ENCODE measurements at places on chromosomes 3 and 15. TPM values are rescaled to one million over a fixed set of nuclear protein-coding genes. Genes with fewer than 3 reads are reported as not detected.

DNA sequence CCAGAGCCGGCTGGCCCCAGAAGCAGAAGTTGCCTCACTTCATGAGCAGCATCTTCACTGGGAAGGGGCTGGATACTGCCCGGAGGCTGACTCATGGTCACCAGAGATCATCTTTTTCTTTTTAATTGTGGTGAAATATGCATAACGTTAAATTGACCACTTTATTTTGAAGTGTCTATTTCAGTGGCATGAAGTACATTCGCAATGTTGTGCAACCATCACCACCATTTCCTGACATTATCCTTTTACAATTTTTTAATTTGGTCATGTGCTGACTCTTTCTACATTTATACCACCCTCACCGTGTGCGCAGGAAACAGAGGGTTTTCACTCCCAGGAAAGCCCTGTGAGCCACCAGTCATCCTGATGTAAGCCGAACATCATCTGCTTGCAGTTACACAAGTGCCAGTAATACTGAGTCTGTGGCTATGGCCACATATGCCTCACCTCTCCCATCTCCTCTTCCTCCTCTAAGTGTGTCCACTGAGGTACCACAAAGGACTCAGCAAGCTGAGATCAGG lies 51.6 kb upstream of the ABHD17C start:
- no peaks in the 10 kb centered on the region for H3K36me3 ChIP-seq
- H3K27ac ChIP-seq = no peak overlapping the region
- no peaks in the 10 kb centered on the region for H3K4me1 ChIP-seq

DNA sequence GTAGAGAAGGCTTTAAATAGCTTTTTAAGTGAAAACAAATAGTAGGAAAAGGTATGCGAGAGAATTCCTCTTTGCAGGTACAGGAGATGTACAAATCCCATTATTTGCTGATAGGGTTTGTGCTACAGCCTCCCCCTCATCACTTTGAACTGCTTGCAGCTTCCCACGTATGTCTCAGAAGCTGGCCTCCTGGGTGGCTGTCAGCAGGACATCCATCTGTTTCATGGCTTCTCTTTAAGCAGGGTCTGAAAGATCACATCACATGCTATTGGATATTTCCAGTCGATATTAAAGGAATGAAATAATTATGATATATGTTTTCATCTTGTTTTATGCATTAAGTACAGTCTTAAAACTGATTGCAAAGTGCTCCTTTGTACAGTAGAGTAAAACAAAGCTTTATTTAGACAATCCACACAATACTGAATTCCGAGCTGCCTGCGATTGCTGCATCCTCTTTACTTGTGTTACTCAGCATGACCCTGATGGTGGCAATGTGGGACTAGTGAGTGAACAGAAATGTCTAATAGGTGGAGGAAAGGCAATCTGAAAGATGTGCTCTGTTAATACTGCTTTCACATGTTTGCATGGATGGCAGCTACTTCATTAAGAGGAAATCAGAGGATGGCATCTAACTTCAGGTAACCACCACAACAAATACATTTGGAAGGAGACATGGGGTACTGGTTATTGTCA lies 930.6 kb upstream of the SEMA6D start:
- H3K4me1 ChIP-seq = no peaks in the 10 kb centered on the region
- no peaks in the 10 kb centered on the region for H3K27me3 ChIP-seq
- H3K27ac ChIP-seq = no peak overlapping the region
- no peak overlapping the region for H3K4me3 ChIP-seq
- no peaks in the 10 kb centered on the region for H3K36me3 ChIP-seq

- no peak overlapping the region for H3K27ac ChIP-seq
- no peaks in the 10 kb centered on the region for H3K27me3 ChIP-seq
- DNase-seq = no peak
- H3K4me3 ChIP-seq = no peak overlapping the region
- no peaks in the 10 kb centered on the region for H3K4me1 ChIP-seq
Observed at GRCh38 chr3:63519426-63519825, 133.0 kb upstream of the SNTN start.

DNA sequence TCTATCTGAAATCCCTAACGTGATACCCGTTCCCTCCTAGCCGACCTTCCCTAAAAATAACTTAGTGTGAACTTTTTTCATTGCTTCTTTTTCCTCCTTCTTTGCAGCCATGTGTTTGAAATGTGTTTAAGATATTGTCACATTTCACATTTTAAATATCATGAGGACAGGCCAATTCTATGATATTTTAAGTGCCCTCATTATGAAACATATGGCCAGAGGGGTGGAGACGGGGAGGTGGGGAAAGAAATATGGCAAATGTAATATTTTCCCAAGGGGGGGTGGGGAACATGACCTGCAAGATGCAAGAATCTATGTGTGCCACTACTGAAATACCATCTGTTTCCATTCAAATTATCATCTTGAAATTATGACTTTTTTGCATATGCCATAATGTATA lies 1039.2 kb downstream of the AGBL1 start:
- H3K36me3 ChIP-seq = no peaks in the 10 kb centered on the region
- H3K4me3 ChIP-seq = no peak overlapping the region
- no peaks in the 10 kb centered on the region for H3K4me1 ChIP-seq
- DNase-seq = no peak
- H3K27me3 ChIP-seq = no peaks in the 10 kb centered on the region

DNA sequence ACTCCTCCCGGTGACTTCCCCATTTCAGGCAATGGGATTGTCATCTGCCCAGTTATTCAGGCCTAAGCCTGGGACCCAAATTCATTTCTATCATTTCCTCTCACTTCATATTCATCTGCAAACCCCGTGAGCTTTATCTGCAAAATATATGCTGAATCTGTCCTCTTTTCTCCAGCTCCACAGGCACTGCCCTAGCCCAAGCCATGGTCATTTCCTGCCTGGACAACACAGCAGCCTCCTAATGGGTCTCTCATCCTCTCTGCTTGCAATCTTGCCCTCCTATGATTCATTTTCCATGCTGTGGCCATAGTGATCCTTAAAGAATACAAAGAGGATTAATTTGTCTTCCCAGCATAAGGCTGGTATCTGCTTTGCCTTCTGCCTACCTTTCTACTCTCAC lies 6.1 kb downstream of the RBP2 start:
- no peaks in the 10 kb centered on the region for H3K36me3 ChIP-seq
- no peak overlapping the region for H3K27ac ChIP-seq
- H3K27me3 ChIP-seq = no peaks in the 10 kb centered on the region

GRCh38 chr15:63321462-63321861 lies 44.1 kb downstream of the APH1B start:
- H3K27me3 ChIP-seq = no peaks in the 10 kb centered on the region
- DNase-seq = no peak
- no peak overlapping the region for H3K4me3 ChIP-seq

DNA sequence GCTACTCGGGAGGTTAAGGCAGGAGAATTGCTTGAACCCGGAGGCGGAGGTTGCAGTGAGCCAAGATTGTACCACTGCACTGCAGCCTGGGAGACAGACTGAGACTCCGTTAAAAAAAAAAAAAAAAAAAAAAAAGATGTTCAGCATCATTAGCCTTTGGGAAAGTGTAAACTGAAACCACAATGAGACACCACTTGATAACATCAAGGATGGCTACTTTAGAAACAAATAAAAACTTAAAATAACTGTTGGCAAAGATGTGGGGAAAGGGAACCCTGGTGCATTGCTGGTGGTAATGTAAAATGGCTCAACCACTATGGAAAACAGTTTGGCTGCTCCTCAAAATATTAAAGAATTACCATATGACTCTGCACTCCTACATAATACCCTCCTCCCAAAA lies 1.9 kb downstream of the LEO1 start:
- no peak overlapping the region for H3K27ac ChIP-seq
- DNase-seq = no peak
- no peaks in the 10 kb centered on the region for H3K36me3 ChIP-seq
- no peaks in the 10 kb centered on the region for H3K27me3 ChIP-seq

DNA sequence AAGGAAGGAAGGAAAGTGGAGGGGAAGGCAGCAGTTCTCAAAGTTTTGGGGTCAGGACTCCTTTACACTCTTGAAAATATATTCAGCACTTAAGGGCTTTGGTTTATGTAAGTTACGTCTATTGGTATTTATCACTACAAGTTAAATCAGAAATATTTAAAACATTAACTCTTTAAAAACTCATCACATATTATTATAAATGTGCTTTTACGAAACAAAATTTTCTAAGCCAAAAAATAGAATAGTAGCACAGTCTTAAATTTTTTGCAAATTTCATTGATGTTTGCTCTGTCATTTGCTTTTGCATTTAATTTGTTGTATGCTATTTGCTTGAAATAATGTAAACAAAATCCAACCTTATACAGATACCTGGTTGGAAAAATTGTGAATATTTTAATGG lies 7.5 kb downstream of the UBE2Q2 start:
- no peaks in the 10 kb centered on the region for H3K4me1 ChIP-seq
- DNase-seq = no peak
- no peaks in the 10 kb centered on the region for H3K27me3 ChIP-seq
- H3K27ac ChIP-seq = no peak overlapping the region
- no peak overlapping the region for H3K4me3 ChIP-seq

DNA sequence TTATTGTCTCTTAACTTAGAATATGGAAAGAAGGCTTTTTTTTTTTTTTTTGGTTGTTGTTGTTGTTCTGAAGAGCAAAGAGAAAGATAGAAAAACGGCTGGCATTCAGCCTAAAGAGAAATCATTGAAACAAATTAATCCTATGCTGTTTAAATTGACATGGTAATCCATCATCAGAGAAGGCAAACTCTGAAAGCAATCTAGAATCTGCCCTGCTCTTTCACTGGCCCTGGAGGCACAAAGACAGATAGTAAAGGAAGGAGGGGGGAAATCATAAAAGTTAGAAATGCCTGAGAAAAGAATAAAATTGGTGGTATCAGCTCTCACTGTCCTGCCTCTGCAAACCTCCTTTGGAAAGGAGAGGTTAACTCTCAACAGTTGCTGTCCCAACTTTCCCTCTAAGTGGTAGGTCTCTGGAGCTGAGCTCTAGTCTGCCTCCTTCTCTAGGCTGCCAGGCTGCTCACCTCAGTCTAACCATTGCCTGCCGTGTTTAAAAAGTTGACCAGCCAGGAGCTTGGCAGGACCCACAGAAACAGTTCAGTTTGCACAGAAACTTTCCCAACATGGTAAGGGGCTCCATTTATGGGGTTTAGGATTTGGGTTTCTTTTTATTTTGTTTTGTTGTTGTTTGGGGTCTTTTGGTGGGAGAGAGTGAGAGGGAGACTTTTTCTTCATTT lies 13.4 kb upstream of the NR2F2 start:
- no peaks in the 10 kb centered on the region for H3K27me3 ChIP-seq
- no peaks in the 10 kb centered on the region for H3K36me3 ChIP-seq
- peaks cover 3% of the 10 kb centered on the region for H3K4me1 ChIP-seq
- H3K4me3 ChIP-seq = peak overlapping the region; percentile 5
- peak; percentile 57 for DNase-seq
- H3K27ac ChIP-seq = peak overlapping the region; percentile 98

- H3K27ac ChIP-seq = no peak overlapping the region
- no peak for DNase-seq
- no peak overlapping the region for H3K4me3 ChIP-seq
- no peaks in the 10 kb centered on the region for H3K36me3 ChIP-seq
- no peaks in the 10 kb centered on the region for H3K4me1 ChIP-seq
Observed at GRCh38 chr3:177751770-177752169, 554.5 kb upstream of the TBL1XR1 start.

- H3K4me1 ChIP-seq = no peaks in the 10 kb centered on the region
- DNase-seq = no peak
- H3K36me3 ChIP-seq = no peaks in the 10 kb centered on the region
- H3K4me3 ChIP-seq = no peak overlapping the region
Observed at GRCh38 chr3:9600597-9600996, 47.0 kb upstream of the LHFPL4 start.

- peak within 1 kb of the TSS; percentile 68 for H3K4me3 ChIP-seq
- no peaks in the 10 kb centered on the region for H3K27me3 ChIP-seq
- H3K36me3 ChIP-seq = no peaks in the 10 kb centered on the region
- H3K4me1 ChIP-seq = no peaks in the 10 kb centered on the region
- peak; percentile 93 for DNase-seq
Observed at GRCh38 chr3:50611464-50612233, at the start of gene CISH. TSS of gene CISH (minus strand) at chr3:50611774. CDS start at chr3:50611650, 124 bp downstream.

DNA sequence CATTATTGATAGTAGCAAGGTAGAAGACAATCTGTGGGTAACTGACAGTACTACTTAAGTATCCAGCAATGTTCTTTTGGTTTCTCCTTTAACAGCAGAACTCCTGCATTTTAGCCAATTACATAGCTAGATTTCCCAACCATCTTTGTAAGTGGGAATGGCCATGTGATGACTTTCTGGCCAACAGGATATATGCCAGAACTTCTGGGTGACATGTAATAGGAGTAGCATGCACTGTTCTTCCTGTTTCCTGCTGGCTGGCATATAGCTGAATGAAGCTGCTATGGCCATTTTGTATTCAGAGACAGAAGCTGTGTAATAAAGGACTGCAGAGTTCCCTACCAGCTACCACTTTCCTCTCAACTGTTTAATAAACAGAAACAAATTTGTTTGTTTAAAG lies 18.0 kb downstream of the SPICE1 start:
- no peak overlapping the region for H3K4me3 ChIP-seq
- H3K27ac ChIP-seq = no peak overlapping the region
- DNase-seq = no peak
- no peaks in the 10 kb centered on the region for H3K27me3 ChIP-seq
- no peaks in the 10 kb centered on the region for H3K36me3 ChIP-seq

- peak within 1 kb of the TSS; percentile 98 for H3K4me3 ChIP-seq
- no peaks in the 10 kb centered on the region for H3K4me1 ChIP-seq
- DNase-seq = peak; percentile 84
- peak within 1 kb of the TSS; percentile 99 for H3K27ac ChIP-seq
- no peaks in the 10 kb centered on the region for H3K36me3 ChIP-seq
- no peaks in the 10 kb centered on the region for H3K27me3 ChIP-seq
Observed at GRCh38 chr3:23944861-23945662, at the start of gene NR1D2. TSS of gene NR1D2 (plus strand) at chr3:23945286. CDS start at chr3:23945579, 293 bp downstream.

DNA sequence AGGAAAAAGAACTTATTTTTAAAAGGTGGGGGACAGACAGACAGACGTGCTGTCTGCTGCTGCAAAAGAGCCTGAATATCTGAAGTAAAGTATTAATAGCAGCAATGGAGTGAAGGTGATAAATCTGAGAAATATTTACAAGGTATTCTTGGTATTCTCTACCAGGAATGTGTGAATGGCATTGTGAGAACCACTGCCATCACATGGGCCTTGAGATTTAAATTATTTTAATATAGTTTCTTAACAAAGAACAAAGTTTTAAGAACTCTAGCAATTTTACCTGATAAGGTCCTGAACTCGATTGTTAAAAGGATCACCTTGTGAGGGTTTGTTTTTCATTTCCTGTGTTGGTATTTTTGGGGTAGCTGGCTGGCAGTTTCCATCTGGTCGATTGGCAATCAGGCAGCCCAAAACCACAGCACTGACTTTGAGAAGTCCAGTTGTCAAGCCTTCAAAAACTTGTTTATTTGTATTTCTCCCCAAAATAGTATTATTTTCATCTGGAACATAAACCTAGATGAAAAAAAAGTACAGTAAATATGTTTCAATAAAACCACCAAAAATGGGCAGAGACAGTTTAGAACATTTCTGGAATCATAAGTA lies 97.3 kb downstream of the ISL2 start:
- no peak overlapping the region for H3K4me3 ChIP-seq
- H3K27me3 ChIP-seq = no peaks in the 10 kb centered on the region
- H3K4me1 ChIP-seq = no peaks in the 10 kb centered on the region
- H3K27ac ChIP-seq = no peak overlapping the region
- no peak for DNase-seq

Gene PCLAF
- total RNA-seq = 22.7 TPM

Gene MASP1
- total RNA-seq = 25.3 TPM

Gene FILIP1L
- 74.5 TPM for total RNA-seq

Gene NUTM1
- not detected for total RNA-seq

Gene BFSP2
- total RNA-seq = not detected

Gene ABHD14A
- total RNA-seq = 14.4 TPM

Gene MCF2L2
- 0.59 TPM for total RNA-seq

Gene ATP13A4
- total RNA-seq = 5.9 TPM

Gene IGDCC3
- 5.5 TPM for total RNA-seq

Gene CNTN3
- 0.29 TPM for total RNA-seq
